IPS DF 6.9 (cell line): ENCODE measurements at places on chromosomes 5 and 9.

DNA sequence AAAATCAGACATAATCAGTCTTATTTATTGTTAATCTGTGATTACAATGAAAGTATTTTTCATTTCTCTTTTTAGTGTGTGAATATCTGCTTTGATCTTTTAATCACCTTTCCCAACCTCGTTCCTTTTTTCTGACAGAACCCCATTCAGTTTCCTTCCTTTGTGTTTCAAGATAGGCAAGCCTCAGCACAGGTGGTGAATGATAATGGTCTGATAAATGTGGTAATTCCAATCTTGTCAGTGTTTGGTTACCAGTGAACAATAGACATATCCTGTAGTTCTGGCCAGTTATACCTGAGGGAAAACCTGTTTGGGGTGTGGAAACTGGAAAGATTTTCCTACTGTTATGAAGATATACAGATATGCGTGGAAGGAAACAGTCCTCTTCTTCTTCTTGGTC lies 13.5 kb downstream of the STX17 start:
- no peak for DNase-seq

DNA sequence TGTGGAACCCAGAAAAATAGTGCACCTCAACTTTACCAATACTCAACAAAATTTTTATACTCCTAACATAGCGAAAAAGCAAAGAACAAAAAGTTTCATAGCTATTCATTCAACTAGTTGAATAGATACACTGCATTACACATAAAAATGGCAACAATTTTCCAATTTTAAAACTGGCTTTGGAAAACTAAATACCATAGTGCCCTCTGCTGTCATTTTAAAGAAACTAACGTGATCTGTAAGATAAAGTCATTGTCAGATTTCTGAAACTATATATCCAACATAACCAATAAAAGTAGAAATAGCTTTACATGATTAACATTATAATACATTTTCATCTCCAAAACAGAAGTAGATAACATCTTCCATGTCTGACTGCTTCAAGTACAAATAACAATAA lies 31.6 kb downstream of the DTWD2 start:
- DNase-seq = no peak

- DNase-seq = no peak
Observed at GRCh38 chr9:114004221-114004716, 73.8 kb downstream of the AMBP start.

- no peak for DNase-seq
Observed at GRCh38 chr9:130883479-130883878, 13.1 kb downstream of the QRFP start.

GRCh38 chr9:101478906-101479305 lies 43.3 kb upstream of the ALDOB start:
- DNase-seq = no peak

DNA sequence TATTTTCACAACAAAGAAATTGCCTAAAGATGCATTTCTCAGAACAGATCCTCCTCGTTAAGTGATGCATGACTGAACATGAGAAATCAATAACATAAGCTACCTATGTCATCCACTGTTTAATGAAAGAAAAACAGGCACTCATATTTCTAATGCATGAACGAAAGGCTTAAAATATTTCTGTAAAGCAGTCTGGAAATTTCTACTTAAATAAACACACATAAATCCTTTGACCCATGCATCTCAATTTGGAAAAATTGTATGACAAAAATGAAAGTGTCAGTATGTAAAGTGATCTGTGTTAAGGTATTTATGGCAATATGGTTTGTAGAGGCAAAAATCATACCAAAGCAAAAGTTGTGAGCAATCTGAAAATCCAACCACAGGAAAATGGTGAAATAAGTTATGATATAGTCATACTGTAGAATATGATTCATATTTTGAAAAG lies 399.2 kb upstream of the GRAMD2B start:
- DNase-seq = no peak

DNA sequence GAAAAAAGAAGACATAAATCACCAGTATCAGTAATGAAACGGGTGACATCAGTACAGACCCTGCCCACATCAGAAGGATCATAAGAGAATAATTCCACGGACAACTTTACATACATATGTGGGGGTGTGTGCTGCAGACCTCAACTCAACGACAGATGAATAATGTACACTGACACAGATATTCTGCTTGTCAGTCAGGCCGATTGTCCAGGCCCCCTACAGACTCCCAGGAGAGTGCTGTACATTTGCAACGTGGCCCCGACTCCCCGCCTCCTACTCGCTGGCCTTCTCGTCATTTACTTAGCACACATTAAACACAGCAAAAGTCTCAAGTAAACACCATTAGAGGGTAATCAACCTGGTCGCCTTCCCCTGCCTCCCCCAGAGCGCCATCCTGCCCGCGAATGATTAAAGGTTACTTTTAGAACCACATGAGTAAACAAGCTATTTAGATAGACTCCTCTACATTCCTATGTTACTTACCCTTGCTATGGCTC lies 3.5 kb upstream of the TMED9 start:
- no peak for DNase-seq

GRCh38 chr9:108515856-108516255 lies 339.9 kb downstream of the ACTL7B start:
- DNase-seq = no peak
